K562 (cell line): ENCODE measurements at places on chromosomes 7 and 10. TPM values are rescaled to one million over a fixed set of nuclear protein-coding genes. Genes with fewer than 3 reads are reported as not detected.

DNA sequence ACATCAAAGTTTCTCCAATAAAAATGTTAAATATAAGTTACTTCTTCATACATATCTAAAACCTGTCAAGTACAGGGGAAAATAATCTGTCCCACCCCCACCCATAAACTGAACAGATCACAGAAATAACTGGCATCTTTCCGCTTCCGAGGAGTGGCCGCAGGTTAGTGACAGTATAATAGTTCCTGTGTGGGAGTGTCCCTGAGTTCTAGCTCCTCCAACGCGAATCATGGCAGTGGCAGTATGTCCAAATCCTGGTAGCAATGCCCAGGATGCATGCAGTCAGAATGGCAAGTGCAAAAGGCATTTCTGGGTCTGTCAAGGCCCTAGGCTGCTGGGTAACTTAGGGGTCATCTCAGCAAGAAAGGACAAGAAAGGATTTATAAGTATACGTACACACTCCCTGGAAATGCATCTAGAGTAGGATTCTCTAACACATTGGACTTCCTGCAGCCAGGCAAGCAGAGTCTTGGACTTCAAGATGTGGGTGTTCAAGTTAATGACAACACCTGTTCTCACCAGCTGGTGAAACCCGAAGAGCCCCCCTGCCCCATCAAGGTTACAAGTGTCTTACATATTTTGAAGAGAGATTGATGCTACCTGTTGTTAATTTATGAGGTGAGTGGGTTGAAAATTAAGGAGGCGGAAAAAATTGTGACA lies 94.4 kb upstream of the COL1A2 start:
- no peak for DNase-seq

GRCh38 chr7:148701414-148701813 lies 2.7 kb downstream of the CUL1 start:
- DNase-seq: no peak

- DNase-seq: no peak
Observed at GRCh38 chr10:51783941-51784340, 84.5 kb upstream of the CSTF2T start.

Gene SHOC2
- 9.2 and 10.3 TPM in 2 replicates for polyA plus RNA-seq
